ENCODE measurements at places on chromosomes 6 and 20.

DNA sequence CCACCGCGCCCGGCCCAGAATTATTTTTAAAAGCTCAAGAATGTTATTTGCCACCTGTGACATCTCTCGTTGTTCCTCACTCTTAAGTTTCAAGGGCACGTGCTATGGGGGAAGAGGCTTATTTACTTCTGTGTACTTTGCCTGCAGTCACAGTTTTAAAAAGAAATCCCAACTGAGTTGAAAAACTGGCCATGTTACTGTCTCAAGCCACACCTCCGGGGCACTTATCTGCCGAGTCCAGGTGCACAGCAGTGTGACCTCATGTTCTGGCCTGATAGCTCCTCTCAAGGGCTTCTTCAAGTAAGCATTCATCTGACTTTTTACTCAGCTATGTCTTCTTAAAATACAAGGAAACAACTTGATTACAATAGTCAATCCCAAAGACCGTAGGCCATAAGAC is 34.5 kb downstream of the SHLD1 start:
- no peak for DNase-seq

DNA sequence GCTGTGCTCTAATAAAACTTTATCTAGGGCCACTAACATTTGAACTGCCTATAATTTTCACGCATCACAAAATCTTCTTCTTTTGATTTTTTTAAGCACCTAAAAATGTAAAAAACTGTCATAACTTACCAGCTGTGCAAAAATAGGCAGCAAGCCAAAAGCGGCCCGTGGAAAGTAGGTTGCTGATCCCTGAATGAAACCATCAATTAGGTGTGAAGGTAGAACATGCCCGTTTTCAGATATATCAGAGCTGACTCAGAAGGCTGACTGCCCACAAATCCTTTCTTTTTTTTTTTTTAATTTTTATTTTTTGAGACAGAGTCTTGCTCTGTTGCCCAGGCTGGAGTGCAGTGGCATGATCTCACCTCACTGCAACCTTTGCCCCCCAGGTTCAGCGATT is 4.9 kb upstream of the IPCEF1 start:
- DNase-seq = no peak

- DNase-seq = no peak
Measured at GRCh38 chr20:62947532-62948300, 4.8 kb upstream of the SLC17A9 start.

DNA sequence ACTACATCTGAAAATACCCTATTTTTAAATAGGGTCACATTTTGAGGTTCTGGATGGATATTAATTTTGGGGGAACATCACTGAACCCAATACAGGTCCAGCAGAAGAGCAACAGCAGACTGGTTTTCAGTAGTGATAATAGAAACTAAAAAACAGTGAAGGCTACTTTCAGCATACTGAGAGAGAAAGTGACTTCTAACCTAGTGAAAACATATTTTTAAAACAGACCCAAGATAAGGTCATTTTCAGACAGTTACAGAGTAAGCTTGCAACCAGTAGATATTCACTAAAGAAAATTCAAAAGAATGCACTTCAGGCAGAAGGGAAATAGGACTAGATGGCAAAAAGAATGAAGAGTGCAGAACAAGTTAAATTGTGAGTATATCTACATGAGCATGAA is 42.0 kb upstream of the TMEM244 start:
- no peak for DNase-seq
